HL-60 (cell line): ENCODE measurements at places on chromosomes 6 and 20.

GRCh38 chr6:113102761-113103160, 754.4 kb upstream of the MARCKS start:
- DNase-seq = no peak

- DNase-seq = no peak
These were observed 2.9 kb downstream of the PKIG start for GRCh38 chr20:44585057-44585963.

GRCh38 chr6:38323216-38323615, 316.5 kb downstream of the BTBD9 start:
- DNase-seq = no peak

DNA sequence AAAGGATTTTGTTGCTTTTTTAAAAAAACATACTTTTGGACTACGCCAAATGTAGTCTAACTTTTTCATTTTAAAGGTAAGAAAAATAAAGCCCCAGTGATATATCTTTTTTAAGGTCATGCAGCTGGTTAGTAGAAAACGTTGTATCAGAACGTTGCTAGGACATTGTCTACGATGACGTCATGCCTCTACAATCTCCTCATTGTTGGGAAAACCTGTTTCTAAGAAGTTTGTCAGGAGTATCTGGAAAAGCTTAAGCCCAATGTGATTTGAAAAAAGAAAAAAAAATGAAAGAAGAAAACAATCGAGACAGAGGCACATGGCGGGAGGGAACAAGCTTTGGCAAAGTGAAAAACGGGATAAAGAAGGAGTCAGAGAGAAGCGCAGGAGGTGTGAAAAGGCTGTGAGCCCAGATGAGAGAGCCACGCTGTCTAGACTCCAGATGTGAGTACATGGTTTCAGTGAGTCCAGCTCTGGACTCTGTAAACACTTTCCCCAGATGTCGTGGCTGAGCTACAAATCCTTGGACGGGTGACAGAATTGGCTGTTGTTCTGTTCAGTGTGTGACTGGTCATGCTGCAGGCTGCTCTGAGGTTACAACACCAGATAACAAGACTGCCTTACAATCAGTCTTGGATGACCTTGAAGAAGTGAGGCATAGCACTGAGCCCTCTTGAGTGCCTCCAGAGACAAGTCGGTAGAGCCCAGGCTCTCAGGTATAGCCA, 656.7 kb upstream of the ID4 start:
- no peak for DNase-seq

GRCh38 chr6:52976591-52977035, 18.5 kb downstream of the GSTA4 start:
- no peak for DNase-seq

DNA sequence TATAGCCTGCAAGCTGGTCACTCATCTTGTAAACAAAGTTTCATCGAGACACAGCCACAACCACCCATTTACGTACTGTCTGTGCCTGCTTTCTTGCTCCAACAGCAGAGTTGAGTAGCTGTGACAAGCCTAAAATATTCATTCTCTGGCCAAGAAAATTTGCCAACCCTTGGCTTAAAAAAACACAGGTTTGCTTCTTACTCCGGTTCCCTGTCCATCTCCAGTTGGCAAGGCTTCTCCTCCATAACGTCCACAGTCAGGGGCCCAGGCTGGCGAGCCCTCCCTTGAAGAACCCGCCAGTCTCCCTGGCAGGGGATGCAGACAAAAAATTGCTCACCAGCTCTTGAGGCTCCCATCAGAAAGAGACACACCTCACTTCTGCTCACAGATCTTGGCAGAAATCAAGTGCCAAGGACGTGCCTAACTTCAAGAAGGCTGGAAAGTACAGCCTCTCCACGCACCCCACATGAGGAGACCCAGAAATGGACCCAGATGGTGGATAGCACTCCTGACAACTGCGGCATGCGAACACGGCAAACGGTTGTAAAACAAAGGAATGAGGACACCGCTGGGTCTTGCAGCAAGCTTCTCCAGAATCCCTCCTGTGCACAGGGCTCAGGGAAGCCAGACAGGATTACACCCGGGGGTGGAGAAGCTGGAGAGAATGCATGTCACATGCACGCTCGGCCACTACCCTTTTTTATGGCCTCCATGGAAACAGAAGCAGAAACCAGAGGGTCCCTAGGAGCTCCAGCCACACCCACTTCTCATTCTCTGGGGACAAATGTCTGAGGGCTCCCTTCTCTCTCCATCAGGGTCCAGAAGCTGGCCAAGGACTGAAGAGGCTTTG, 59.8 kb upstream of the SIRPA start:
- no peak for DNase-seq

DNA sequence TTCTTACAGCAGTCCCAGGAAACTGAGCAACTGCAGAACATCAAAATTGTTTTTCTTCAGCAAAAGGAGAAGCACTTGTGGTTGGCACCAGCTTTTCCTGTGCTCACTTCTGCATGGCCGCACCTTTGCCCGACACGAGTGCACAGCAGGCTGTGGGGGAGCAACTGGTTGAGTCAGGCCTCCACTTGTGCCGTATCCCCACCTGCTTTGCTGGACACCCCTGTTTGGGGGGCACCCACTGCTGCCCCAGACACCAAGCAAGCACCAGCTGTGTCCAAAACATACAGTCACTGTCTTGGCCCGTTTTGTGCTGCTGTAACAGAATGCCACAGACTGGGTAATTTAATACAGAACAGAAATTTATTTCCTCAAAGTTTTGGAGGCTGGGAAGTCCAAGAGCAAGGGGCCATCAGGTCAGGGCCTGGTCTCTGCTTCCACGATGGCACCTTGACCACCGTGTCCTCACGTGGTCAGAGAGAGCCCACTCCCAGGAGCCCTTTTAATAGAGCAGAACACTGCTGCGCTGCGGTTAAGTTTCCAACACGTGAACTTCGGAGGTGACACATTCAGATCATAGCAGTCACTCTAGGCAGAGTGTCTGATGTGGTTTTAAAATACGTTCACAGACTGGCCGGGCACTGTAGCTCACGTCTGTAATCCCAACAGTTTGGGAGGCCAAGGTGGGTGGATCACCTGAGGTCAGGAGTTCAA, 8.7 kb upstream of the GMEB2 start:
- DNase-seq = no peak

- no peak for DNase-seq
These were observed 82.6 kb upstream of the PREP start for GRCh38 chr6:105485456-105485855.

- no peak for DNase-seq
These were observed 102.0 kb downstream of the ANKS1A start for GRCh38 chr6:34990971-34991560.

- no peak for DNase-seq
These were observed at the start of gene RNF217 for GRCh38 chr6:124961777-124962638. TSS of gene RNF217 (plus strand) at chr6:124962437. CDS start at chr6:124962545, 108 bp downstream.

DNA sequence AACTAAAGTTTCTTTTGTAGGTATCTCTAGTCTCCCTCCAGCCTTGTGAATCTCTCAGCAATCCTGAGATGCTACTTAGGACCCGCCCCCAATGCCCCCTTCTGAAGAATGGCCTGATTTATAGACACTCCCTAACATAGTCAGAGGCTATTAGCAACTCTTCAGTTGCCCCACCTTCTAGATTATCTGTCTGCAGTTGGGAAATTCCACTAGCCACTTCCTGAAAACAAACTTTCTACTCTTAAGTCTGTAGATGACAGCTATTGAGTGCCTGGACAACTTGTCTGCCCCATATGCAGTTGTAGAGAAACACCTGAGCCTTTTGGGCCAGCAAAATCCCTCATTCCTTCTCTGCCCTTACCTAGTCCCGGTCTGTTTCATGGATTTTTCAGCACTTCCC, 188.2 kb upstream of the PREP start:
- peak; percentile 66 for DNase-seq

DNA sequence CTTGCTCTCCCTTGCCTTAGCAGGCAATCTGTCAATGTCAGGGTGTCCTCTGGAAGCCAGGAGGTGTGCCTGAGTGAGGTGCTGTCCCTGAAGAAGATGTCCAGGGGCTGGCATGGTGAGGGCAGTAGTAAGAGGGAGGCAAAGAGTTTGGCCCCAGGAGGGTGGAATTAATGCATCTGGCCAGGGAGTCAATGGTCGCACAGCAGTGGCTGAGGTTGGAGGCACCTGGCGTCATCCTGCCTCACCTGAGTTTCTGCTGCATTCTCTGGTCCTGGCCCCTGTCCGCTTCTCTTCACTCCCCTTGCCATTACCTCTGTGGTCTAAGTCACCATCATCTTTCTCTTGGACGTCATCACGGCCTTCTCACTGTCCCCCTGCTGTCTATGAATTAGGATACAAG, 206.6 kb downstream of the ZMYND8 start:
- DNase-seq = no peak

- peak; percentile 66 for DNase-seq
These were observed 6.2 kb upstream of the ZNF311 start for GRCh38 chr6:29011276-29011734.
